ENCODE measurements at places on chromosomes 12 and 14.

GRCh38 chr12:48029491-48030172 is 25.4 kb upstream of the COL2A1 start:
- DNase-seq = no peak

- no peak for DNase-seq
Measured at GRCh38 chr12:116465856-116466255, 93.3 kb upstream of the MAP1LC3B2 start.

DNA sequence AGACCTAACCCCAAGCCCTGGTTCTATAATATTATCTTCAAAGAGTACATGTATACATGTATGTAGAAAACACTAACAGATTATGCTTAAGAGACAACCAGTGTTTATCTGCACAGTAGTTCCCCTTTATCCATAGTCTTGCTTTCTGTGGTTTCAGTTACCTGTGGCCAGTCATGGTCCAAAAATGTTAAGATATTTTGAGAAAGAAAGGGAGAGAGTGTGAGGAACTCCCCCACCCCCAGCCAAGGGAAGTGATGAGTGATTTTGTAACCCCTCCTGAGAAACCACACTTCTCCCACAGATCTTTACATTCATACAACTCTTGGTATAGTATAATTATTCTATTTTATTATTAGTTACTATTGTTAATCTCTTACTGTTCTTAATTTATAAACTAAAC is 77.3 kb upstream of the CNTN1 start:
- no peak for DNase-seq

GRCh38 chr12:87687362-87687761 is 341.8 kb downstream of the C12orf50 start:
- DNase-seq = peak; percentile 7

- DNase-seq = no peak
Measured at GRCh38 chr12:3752096-3752709, 706 bp downstream of the CRACR2A start.

GRCh38 chr14:35539969-35540368 is 6.0 kb downstream of the INSM2 start:
- no peak for DNase-seq

DNA sequence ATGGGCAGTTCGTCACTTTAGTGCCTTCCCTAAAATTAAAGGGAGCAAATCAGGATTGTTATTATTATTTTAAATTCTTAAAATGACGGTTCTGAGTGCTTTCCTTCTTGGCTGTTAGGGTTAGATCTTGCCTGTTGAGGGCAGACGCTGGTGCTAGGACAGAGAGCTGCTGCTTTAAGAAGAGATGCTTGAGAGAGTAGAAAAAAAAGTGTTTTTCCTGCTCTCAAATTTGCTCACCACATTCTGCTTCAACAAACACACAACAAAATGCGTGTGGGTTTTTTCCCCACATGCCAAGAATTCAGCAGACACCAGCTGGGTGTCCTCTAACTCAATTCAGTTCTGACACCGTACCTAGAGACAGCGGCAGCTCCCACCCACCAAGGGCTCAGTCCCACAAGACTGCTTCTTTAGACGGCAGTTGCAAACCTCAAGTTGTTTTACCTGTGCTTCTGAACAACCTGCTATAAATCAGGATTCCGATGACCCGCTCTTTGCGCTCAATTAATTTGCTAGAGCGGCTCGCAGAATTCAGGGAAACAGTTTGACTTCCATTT is 75.8 kb upstream of the RIN3 start:
- no peak for DNase-seq

- no peak for DNase-seq
Measured at GRCh38 chr12:79725987-79726386, 35.2 kb upstream of the PAWR start.

DNA sequence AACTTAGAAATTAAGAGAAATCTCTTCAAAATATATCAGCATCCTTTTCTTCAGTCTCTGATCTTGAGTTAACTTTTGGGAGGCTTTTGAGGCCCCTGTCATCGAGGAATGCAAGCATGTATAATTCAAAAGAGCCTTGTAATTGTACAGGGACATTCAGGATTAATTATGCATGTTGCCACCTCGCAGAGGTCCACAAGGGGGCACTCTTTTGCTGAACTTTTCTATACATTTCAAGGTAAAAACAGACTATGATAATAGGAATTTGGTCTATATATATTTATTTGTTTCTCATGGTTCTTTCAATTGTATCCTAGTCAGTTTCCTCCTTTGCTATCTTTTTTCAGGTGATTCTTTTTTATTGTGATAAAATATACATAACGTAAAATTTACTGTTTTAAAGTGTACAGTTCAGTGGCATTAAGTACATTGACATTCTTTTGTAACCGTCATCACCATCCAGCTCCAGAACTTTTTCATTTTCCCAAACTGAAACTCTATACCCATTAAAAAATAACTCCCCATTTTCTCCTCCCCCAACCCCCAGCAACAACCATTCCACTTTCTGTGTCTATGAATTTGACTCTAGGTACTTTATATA is 47.0 kb upstream of the SLC2A13 start:
- no peak for DNase-seq

GRCh38 chr14:83096092-83096491 is 1562.4 kb upstream of the SEL1L start:
- no peak for DNase-seq

DNA sequence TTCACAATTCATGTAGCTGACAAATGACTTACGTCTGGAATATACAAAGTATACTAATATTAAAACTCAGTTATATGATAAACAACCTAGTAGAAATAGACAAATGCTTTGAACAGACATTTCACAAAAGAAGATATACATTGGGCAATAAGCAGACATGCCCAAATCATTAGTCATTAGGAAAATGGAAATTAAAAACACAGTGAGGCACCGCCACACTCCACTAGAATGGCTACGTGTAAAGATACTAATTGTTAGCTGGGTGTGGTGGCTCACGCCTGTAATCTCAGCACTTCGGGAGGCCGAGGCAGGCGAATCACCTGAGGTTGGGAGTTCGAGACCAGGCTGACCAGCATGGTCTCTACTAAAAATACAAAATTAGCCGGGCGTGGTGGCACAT is 248.9 kb upstream of the TMEM132C start:
- DNase-seq = no peak

GRCh38 chr14:52023518-52023917 is 34.2 kb downstream of the RTRAF start:
- no peak for DNase-seq

DNA sequence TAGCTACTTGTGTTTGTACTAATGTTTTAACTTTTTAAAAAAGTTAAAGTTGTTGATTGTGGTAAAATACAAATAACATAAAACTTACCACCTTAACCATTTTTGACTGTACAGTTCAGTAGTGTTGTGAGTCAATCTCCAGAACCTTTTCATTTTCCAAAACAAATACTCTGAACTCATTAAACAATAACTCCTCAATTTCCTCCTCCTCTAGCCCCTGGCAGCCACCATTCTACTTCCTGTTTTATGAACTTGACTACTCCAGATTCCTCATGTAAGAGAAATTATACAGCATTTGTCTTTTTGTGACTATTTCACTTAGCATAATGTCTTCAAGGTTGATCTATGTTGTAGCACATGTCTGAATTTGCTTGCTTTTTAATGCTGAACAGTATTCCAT is 299.1 kb upstream of the AMIGO2 start:
- no peak for DNase-seq

DNA sequence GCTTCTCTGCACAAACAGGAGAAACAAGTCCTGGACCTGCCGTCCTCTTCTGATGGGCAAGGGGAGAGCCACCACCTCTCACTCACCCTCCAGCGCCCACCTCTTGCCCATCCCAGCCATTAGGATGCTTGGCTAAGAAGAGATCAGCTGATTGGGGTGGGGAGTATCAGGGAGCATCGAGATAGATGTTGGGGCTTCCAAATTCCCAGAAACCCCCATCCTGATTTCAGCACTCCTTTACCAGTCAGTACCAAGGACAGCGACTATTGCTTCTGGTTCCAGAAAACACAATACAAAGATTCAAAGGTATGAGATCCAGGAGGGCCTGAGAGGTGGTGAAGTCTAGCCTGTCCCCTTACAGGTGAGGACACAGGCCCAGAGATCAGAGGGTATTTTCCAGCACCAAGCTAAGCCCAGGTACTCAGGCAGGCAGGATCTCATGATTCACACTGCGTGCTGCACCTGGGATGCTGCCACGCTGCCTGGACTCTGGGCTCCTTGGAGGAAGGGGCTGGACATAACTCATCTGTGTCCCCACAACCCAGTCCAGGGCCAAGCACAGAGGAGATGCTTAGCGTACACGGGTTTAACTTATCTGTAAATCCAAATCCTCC is 76.6 kb downstream of the TUNAR start:
- no peak for DNase-seq

DNA sequence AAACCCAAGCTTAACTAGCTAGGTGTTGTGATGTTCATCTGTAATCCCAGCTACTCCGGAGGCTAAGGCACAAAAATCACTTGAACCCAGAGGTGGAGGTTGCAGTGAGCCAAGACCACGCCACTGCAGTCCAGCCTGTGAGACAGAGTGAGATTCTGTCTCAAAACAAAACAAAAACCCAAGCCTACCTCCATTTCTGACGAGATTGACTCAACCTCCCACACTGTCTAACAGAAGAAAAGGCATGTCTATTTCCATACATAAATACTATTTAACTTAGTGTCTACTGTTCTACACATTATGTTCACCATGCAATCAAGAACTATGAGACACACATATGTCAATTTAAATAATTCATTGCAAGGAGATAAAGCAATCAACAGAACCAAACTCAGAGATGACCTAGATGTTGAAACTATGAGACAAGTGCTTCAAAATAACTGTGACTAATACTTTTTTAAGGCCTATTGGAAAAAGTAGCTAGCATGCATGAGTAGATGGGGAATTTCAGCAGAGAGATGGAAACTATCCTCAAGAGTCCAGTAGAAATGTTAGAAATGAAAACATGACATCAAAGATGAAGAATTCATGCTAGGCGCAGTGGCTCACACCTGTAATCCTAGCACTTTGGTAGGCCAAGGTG is 75.9 kb upstream of the DHRS4 start:
- no peak for DNase-seq

DNA sequence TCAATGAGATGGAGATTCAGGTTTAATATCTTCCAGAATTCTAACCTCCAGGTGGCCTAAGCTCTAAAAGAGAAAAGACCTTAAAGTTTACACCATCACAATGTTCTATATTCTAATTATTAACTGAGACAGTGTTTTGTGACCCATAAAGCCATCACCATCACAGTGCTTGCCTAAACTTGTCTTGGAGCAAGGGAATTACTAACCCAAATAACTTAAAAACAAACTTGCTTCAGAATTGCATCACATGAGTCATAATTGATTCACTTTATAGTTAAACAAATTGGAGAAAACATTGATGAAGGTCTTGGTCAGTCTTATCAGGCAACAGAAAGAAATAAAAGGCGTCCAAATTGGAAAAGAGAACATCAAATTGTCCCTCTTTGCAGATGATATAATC is 54.5 kb upstream of the ALG10 start:
- no peak for DNase-seq

DNA sequence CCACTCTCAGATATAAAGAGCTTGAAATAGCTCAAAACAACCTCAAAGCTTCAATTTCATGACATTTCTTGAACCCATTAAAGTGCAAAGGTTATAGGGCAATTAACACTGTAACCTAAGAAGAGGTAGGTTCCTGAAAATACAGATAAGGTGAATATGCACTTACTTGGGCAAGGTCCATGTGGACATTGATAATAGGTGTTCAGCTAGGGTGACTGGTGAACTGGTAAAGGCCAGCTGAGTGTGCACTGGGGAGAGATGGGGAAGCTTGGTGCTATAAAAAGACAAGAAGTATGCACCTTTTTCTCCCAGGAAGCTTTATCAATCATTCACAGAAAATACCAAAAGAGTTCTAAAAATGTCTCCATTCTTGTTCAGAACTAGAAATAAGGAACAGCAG is 418.6 kb downstream of the SLC16A7 start:
- DNase-seq = no peak

DNA sequence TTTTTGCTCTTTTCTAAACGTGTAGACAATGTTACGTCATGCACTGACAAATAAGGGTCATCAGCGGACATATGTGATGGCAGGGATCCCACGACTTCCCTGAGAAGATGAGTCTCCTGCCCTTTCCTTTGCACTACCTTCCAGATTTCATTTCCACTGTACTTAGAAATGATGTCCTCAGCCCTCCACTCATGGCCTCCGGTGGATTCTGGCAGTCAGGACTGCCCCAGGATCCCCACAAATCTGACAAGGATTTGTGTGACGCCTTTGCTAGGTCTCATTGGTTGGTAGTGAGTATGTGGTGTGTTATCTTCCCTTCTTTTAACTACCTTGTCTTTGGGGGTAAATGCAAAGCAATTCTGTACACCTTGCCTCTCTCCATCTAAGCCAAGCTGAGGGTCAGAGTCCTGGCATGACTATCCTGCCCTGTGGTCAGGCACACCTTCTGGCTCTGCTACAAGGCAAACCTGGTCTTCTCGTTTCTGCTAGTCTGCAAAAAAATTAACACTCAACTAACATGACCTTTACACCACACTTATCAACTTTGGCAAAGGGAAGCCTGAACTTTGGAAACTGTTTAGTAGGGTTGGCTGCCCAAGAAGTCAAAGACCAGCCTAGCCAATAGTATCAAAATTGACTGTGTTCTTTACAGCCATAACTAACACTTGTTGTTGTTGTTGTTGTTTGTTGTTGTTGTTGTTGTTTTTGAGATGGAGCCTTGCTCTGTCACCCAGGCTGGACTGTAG is 17.3 kb upstream of the DHRS4 start:
- DNase-seq = no peak

- no peak for DNase-seq
Measured at GRCh38 chr12:5715021-5715420, 230.0 kb downstream of the ANO2 start.

DNA sequence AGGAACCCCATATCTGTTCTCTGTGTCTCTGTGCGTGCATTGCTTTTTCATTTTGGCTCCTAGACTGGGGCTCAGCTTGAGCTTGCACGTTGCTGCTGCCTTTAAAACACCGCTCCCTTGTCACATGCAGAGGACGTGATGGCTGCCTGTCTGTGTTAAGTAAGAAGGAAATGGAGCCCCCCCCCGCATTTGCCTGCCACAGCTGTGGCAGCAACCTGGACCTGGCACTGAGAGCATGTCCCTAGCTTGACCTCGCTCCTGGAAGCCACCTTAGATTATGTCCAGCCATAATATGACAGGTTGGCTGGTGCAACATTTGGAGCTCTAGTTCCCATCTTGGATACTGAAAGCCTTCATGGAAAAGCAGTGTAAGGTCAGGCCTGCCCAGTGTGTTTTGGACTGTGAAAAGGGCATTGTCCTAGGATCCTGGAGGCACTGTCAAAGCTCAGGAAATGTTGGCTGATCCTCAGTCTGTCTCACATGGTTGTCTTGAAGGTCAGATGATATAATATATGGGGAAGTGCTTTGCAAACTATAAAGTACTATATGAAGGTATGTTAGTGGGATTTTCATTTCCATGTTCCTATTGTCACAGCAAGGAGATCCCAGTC is 73.8 kb downstream of the PRKCH start:
- no peak for DNase-seq

DNA sequence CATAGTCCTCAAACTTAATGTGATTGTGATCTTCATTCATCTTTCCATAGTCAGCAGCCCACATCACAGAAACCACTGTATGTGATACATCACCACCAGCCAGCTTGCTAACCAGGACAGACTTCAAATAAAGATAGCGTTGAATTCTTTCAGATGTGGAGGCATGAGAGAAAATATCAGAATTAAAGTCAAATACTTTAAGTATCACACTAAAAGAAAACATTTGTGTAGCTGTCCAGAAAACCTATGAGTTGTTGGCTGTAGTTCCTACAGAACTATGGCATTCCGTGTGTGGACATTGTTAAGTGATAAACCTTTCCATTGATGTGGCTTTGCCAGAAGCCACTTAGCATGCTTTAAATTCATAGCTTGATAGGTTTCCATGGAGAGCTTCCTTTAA is 105.1 kb downstream of the LLPH start:
- DNase-seq = no peak

Measured in left renal pelvis (tissue), 4 donors.